A549 treated with AZD2906 at 1 μM for 4 hours (cell line): ENCODE measurements at places on chromosomes 13 and 19. TPM values are rescaled to one million over a fixed set of nuclear protein-coding genes. Genes with fewer than 3 reads are reported as not detected.

CDC42EP5 gene
- 0.14 to 0.29 TPM (median 0.15 TPM) in 3 of 5 replicates, not detected in the others for total RNA-seq

SIAH3 gene
- not detected in 5 replicates for total RNA-seq

GPALPP1 gene
- total RNA-seq = 7.4 to 14.9 TPM (median 10.3 TPM) in 5 replicates

NLRP4 gene
- 0.02 TPM in 1 of 5 replicates, not detected in the others for total RNA-seq

RXFP2 gene
- not detected in 5 replicates for total RNA-seq

APOC4 gene
- total RNA-seq = not detected in 5 replicates

ZNF550 gene
- total RNA-seq = 2.8 to 3.9 TPM (median 3.4 TPM) in 5 replicates

CYP2A6 gene
- total RNA-seq = 0.07 to 0.13 TPM in 2 of 5 replicates, not detected in the others

OVOL3 gene
- 0.19 to 0.32 TPM (median 0.29 TPM) in 4 of 5 replicates, not detected in the other for total RNA-seq

ZNF780A gene
- 25.1 to 29.9 TPM (median 27.8 TPM) in 5 replicates for total RNA-seq

SELENOV gene
- total RNA-seq = not detected in 5 replicates

GIPR gene
- 2.0 to 3.3 TPM (median 2.9 TPM) in 5 replicates for total RNA-seq

ADM5 gene
- 2.9 to 5.7 TPM (median 5.0 TPM) in 5 replicates for total RNA-seq

CARM1 gene
- 39.5 to 49.8 TPM (median 45.5 TPM) in 5 replicates for total RNA-seq

LGALS7B gene
- total RNA-seq = 0.39 to 0.75 TPM (median 0.51 TPM) in 4 of 5 replicates, not detected in the other

CLEC4G gene
- total RNA-seq = not detected in 5 replicates

MBD3L5 gene
- total RNA-seq = not detected in 5 replicates

C1QTNF9B gene
- 0.05 TPM in 1 of 5 replicates, not detected in the others for total RNA-seq

WDR88 gene
- 0.20 to 0.28 TPM (median 0.21 TPM) in 3 of 5 replicates, not detected in the others for total RNA-seq

PABPC3 gene
- total RNA-seq = 0.10 to 0.18 TPM (median 0.16 TPM) in 5 replicates

EDDM13 gene
- not detected in 5 replicates for total RNA-seq

TMEM272 gene
- total RNA-seq = not detected in 5 replicates

CGB5 gene
- 0.52 to 1.0 TPM (median 0.68 TPM) in 5 replicates for total RNA-seq

TEX29 gene
- 0.09 to 0.49 TPM (median 0.13 TPM) in 4 of 5 replicates, not detected in the other for total RNA-seq

ADGRE2 gene
- 0.51 to 1.1 TPM (median 0.66 TPM) in 5 replicates for total RNA-seq

GGACT gene
- total RNA-seq = 3.5 to 5.3 TPM (median 3.9 TPM) in 5 replicates

CHST8 gene
- total RNA-seq = 0.05 to 0.37 TPM (median 0.14 TPM) in 5 replicates

SPRED3 gene
- 1.9 to 2.8 TPM (median 2.2 TPM) in 5 replicates for total RNA-seq

ELAVL3 gene
- 0.07 to 0.24 TPM (median 0.15 TPM) in 5 replicates for total RNA-seq

LRG1 gene
- 0.06 to 0.20 TPM (median 0.11 TPM) in 5 replicates for total RNA-seq

REEP6 gene
- total RNA-seq = 4.2 to 5.9 TPM (median 5.5 TPM) in 5 replicates

MRPS31 gene
- 13.1 to 14.8 TPM (median 13.2 TPM) in 5 replicates for total RNA-seq

LILRA1 gene
- total RNA-seq = not detected in 5 replicates

NKPD1 gene
- total RNA-seq = 0.51 to 1.2 TPM (median 0.93 TPM) in 5 replicates

DPF1 gene
- 4.3 to 5.4 TPM (median 4.4 TPM) in 5 replicates for total RNA-seq

STAP2 gene
- 0.09 to 0.24 TPM in 2 of 5 replicates, not detected in the others for total RNA-seq

TMEM145 gene
- total RNA-seq = 3.0 to 4.5 TPM (median 3.3 TPM) in 5 replicates
